ENCODE measurements at places on chromosomes 7 and 10. TPM values are rescaled to one million over a fixed set of nuclear protein-coding genes. Genes with fewer than 3 reads are reported as not detected.

Gene PPP1R17
- 1.7 TPM for total RNA-seq

Gene PLEKHS1
- total RNA-seq, result not detected

GRCh38 chr7:42278344-42278743 is 41.3 kb upstream of the GLI3 start:
- no peak for DNase-seq

GRCh38 chr7:35030848-35031247 is 6.4 kb downstream of the DPY19L1 start:
- DNase-seq, result no peak

DNA sequence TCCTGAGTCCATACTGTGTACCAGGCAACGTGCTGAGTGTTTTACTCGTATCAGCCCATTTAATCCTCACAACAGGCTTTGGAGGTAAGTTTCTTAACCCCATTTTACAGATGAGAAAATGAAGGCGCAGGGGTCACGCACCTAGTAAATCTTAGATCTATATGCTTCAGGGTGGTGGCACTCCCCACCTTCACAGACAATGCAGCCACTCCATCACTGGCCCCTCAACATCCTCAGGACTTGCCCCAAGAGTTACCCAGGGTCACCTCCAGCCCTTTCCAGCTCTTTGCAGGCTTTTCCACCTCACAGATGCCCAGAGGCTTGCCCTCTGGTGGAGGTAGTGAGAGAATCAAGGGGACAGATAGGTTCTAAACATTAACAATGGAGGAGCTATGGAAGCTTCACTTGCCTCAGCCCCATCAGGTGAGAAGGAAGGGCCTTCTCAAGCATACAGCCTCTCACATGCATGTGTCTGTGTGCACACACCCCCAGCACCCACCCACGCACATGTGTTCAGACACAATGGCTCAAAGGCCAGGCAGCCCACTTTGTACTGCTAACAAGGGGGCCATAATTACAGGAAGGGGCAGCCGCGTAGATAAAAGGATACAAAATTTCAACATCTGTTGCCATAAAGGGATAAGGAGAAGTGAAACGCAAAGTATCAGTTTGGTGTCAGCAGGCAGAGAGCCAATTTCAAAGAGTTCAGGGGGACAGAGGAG is 29.1 kb downstream of the DPCD start:
- DNase-seq, result no peak

GRCh38 chr7:105636982-105637381 is 55.7 kb upstream of the EFCAB10 start:
- DNase-seq, result no peak

DNA sequence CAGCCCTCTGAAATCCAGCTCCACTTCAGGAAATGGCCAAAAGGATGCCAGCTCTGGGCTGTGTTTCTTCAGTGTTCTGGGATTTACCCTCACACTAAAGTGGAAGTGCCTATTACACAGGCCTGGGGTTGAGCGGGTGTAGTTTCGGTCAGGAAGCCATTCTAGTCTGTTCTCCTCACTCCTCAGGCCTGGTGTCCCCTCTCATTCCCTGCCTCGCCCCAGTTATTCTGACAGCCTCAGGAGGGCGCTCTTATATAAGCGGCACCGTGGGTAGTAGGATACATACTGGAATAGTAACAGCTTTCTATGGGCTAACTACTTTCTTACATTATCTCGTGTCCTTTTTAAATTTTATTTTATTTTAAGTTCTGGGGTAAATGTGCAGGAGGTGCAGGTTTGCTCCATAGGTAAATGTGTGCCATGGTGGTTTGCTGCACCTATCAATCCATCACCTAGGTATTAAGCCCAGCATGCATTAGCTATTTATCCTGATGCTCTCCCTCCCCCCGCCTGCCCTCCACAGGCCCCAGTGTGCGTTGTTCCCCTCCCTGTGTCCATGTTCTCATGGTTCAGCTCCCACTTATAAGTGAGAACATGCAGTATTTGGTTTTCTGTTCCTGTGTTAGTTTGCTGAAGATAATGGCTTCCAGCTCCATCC is 12.2 kb upstream of the LGI1 start:
- DNase-seq, result peak; percentile 78

- DNase-seq, result no peak
Measured at GRCh38 chr7:140568021-140568813, 72.4 kb downstream of the DENND2A start.

All from H9 (cell line).